ENCODE measurements at places on chromosomes 5 and 9. TPM values are rescaled to one million over a fixed set of nuclear protein-coding genes. Genes with fewer than 3 reads are reported as not detected.

The GADD45G gene
- total RNA-seq, result 0.21 TPM

The GARIN3 gene
- total RNA-seq, result not detected

The HTR4 gene
- total RNA-seq, result not detected

The TMEM215 gene
- not detected for total RNA-seq

The GRIN1 gene
- total RNA-seq, result 0.34 TPM

The MYMK gene
- total RNA-seq, result not detected

The SPATA31C1 gene
- total RNA-seq, result not detected

The MARCHF3 gene
- total RNA-seq, result 0.90 TPM

The ZBED3 gene
- 4.5 TPM for total RNA-seq

The RGS7BP gene
- total RNA-seq, result not detected

The GFI1B gene
- total RNA-seq, result 0.15 TPM

The ISOC1 gene
- 16.7 TPM for total RNA-seq

The SLC4A9 gene
- not detected for total RNA-seq
